ENCODE measurements at places on chromosomes 12 and 14.
A peak's percentile ranks its signal among the peaks of the same experiment; 100 is the strongest.

DNA sequence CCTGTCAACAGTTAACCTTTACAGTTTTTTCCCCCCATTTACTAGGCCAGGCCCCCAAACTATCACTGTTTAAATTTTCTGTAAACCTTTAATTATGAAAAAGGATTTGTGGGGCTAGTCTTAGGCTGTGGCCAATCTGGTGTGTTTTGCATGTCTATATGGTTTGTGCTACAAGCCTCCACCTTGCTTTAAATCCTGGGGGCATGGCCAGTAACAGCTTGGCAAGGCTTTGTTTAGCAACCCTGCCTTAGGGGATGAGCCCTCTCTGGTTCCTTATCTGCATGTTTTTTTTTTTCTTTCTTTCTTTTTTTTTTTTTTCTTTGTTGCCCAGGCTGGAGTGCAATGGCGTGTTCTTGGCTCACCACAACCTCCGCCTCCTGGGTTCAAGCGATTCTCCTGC lies 102.7 kb downstream of the KCNMB4 start:
- ATAC-seq, result no peak

DNA sequence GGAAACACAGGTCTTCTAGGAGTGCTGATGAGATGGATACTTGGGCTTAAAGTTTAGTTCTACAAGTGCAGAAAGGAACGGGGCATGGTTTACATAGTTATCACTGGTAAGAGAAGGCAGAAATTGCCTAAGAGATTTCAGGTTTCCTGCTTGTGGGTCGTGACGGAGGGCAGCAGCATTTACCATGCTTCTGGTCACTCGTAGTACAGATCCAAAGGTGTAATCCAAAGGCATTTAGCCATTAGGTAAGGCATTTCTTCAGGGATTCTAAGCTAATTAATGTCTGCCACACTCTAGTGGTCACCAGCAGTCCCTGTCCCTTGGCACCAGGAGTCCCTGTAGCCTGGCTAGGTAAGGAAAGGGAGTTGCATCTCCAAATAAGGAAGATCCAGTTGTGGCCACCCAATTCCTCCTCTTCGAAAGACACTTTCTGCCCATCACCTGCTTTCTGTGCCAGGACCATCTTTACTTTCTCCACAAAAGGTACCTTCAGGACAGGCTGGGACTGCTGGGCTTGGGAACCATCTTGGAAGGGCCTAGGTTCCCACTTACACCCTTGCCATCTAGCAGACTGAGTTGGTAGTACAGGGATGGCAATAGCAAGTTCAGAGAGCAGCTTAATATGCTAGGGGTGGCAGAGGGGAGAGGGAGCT lies 1.5 kb downstream of the GSTZ1 start:
- no peak for ATAC-seq

- no peak for ATAC-seq
Measured at GRCh38 chr14:100567009-100567876, 20.0 kb downstream of the BEGAIN start.

GRCh38 chr12:4539167-4539870 lies 629 bp downstream of the RAD51AP1 start:
- ATAC-seq, result no peak

- ATAC-seq, result no peak
Measured at GRCh38 chr12:69112616-69113015, 126.8 kb upstream of the CPSF6 start.

GRCh38 chr12:84413656-84414055 lies 498.9 kb downstream of the SLC6A15 start:
- ATAC-seq, result no peak

GRCh38 chr12:94433744-94434143 lies 25.9 kb downstream of the CEP83 start:
- ATAC-seq, result no peak

DNA sequence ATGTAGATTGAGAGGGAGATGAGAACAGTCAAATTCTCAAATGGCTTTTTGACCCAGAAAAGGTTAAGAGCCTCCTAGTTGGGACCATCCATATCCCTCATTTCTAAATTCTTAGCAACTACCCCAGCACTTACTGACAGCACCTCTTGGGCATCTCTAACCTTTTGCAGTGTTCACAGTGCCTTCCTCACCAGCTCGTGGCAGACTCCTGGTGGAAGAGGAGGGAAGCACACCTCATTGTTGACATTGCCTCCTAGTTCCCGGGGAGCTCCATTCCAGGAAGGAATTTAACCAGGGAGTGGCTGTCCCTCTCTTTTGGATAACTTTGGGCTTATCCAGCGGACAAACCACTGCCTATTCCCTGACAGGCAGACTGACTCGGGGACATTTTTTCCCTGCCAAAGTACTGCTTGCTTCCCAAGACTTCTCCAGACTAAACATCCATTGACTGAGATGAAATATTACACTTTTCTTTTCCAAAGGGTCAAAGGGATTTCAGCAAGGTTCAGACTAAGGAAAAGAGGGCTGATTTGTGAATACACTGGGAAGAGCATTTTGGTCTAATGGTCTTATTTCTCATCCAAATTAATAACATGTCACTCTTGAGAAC lies 9.0 kb upstream of the OR6J1 start:
- peak; percentile 85 for ATAC-seq

DNA sequence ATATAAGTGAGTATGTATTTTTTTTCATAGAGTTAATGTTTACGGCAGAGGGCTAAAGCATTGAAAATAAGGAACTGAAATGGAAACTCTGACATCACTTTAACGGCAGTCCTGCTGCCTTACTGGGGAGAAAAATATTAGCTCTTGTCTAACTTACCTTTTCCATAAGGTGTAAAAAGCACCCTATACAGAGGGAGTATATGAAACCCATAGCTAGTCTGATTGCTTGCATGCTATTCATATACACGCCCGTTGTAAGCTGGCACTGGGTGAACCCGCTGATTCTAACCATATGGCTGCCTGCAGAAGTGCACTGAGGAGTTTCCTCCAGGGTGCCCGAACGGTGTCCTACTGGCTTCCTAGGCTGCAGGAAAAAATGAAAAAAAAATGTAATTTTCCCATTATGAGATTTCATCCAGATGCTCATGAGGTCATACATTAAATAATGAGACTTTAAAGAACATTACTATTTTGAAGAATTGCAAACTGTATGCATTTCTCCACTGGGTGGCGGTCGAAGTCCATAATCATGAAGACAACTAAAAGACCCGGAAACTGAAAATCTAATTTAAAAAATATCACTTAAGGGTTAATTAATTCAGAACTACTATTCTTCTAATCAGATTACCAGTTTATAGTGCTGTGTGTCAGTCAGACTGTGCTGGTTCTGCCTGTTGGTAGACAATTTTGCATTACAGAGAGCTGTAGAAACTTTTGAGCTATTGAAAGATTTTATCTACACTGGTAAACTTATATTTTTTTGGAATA lies 144.7 kb downstream of the ALX1 start:
- ATAC-seq, result no peak

DNA sequence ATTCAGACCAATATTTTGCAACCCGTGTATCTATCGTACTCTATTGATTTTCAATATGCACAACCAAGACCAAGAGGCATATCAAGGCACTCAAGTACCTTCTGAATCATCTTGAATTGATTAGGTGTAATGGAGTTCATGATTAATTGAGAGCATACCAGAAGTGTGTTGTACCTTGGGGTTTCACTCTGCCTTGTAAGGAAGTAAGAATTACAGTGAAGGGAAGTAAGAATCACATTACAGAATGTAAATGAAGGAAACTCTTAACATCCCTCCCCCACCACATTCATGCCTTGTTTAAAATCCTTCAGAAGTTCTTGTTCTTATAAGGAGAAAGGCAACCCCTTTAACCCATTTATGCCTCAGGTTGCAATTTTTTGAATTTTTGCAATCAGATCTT lies 5.4 kb upstream of the MGAT4C start:
- ATAC-seq, result no peak

DNA sequence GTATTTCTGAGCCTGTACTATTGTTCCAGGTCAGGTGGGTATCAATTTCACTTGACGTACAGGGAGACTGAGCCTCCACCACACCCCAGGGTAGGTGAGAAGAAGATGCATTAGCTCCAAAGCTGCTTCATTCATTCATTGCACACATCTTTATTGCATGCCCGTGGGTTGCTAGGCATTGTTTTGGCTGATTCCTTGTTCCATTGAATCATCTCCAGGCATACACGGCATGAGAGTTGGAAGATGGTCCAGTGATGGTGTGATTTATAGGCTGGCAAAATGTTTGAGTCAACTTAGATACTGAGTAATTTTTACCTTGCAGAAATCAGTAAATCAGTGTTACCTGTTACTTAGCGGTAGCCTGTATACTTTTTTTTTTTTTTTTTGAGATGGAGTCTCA lies 21.2 kb downstream of the KLC1 start:
- ATAC-seq, result no peak

DNA sequence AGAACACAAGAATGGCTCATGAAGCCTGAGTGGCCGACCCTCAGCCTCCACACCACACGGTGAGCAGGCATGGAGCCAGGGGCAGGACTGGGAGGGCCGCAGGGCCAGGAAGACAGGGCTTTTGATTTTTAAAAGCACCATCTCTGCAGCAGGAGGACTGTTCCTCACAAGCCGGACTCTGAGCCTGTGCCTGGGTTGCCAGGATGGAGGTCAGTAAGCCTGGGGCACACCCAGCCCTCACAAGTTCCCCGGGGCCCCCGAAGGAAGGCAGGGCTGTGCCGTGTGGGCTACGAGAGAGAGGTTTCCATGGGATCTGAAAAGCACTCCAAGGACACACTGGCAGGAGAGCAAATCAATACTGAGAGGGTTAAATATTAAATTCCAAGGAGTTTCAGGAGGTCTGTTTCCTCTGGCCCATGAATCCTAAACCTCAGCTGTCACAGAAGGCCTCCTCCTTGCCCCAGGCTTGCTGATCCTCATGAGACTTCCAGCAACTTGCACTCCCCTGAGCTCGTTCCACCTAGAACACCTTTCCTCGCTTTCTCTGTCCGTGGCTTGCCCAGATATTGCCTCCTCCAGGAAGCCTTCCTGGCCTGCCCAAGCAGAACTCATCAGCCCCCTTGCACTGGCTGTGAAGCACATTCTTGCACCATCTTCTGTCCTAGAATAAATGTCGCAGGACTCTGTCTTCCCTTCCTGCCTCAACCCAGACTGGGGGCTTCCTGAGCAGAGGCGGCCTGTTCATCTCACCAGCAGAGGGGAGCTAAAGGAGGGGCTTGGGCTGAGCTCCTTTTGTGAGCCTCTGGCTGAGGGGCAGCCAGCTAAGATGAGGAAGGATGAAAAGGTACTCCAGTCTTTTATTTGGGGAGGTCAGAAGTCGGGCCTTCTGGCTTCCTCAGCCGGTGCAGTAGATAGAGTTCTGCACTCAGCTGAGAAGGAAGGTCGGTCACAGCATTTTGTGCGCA lies 64.6 kb downstream of the CCDC88C start:
- no peak for ATAC-seq

GRCh38 chr12:71125949-71126348 lies 31.9 kb downstream of the TSPAN8 start:
- ATAC-seq, result no peak

GRCh38 chr12:107539196-107539939 lies 146.2 kb upstream of the PWP1 start:
- no peak for ATAC-seq

DNA sequence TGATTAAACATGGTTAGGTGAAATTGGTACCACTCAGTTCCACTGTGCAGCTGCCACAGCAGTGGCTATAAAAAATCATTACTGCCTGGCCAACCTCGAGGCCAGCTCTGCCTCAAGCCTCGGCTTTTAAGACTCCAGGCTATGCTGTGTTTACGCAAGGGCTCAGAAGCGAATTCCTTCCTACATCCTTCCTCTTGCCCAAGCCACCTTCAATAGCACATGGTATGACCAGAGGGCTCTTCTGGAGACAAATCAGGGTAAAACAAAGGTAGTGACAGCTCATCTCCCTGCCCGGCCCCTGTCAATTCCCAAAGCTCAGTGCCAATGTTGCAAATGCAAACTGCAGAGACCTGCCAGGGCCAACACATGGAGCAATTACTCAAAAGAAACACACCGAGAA lies 31.9 kb downstream of the NUAK1 start:
- peak; percentile 55 for ATAC-seq

DNA sequence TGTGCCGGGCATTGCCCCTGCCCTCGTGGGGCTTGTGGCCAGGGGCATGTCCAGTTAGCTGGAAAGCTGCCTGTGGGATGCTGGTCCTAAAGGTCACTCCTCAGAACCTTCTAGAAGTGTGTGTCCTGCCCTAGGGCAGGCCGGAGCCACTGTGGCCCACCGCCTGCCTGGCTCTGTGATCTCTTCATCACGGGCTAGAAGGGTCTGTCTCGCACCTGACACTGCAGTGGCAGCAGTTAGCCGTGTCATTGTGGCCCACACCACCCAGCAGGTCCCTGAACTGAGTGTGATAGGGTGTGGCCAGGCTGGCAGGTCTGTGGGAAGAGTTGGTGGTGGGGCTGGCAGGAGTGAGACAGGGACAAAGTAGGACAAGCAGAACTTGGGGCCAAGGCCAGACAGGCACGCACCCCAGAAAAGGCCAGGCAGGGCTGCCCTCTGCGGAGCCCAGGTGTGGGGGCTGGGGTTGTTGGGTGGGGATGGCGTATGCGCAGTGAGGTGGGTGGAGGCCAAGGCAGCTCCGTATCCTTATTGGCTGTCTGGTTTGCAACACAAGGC lies 41.2 kb downstream of the ADGRD1 start:
- ATAC-seq, result no peak

- no peak for ATAC-seq
Measured at GRCh38 chr12:21764950-21765349, 9.6 kb downstream of the KCNJ8 start.

GRCh38 chr14:57302883-57303282 lies 34.1 kb downstream of the AP5M1 start:
- ATAC-seq, result no peak

- no peak for ATAC-seq
Measured at GRCh38 chr14:34643361-34643760, 13.4 kb upstream of the SNX6 start.

GRCh38 chr12:70264067-70264867 lies 21.0 kb downstream of the CNOT2 start:
- ATAC-seq, result no peak

DNA sequence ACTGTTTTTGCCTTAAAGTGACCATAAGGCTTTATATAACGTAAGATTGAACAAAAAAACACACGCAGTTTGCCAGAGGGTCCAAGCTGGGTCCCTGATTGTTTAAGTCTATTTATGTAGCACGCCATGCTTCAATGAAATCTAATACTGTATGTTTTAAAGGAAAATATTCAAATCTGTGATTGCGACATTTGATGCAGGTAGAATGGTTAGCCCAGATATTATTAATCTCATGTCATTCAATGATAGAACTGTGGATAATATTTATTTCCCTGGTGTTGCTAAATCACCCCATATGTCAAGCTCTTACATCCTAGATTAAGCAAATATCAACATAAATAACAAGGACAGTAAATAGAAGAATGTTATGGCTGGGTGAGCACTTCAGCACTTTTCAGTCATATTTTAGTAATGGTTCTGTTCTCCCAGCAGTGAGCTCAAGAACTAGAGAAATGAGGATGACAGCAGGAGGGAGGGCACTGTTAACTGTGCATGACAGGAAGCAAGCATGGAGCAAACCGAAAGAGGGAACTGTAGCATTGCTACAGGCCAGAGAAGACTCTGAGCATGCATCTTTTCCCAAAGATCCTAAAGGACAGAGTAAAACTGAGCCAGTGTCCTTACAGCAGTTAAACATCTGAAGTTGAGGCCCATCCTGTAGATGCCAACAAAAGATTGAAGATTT lies 465.7 kb upstream of the MGAT4C start:
- no peak for ATAC-seq

- ATAC-seq, result no peak
Measured at GRCh38 chr14:91376547-91377477, 40.8 kb downstream of the CCDC88C start.

- no peak for ATAC-seq
Measured at GRCh38 chr14:85129921-85130320, 400.0 kb upstream of the FLRT2 start.

GRCh38 chr12:48795550-48796455 lies 6.9 kb upstream of the ADCY6 start:
- peak; percentile 88 for ATAC-seq

All from gastroesophageal sphincter (tissue), 4 donors.